ENCODE measurements at places on chromosomes 7 and 10.

DNA sequence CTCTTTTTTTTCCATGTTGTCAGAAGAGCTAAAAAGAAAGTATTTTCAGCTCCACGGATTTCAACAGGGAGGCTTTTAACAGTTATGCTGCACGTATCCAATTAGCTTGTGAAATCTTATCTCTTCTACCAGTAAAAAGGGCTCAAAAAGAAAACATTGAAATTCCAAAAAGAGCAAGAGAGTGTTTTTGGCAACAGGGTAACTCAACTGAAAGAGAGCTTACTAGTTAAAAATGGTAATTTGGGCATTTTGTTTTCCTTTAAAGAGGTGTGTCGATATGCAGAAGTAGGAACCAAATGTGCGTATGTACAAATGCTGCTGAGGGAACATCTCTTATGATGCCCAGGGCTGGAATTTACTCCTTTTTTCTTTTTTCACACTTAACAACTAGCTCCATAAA is 292.8 kb downstream of the PRKG1 start:
- no peak for DNase-seq

DNA sequence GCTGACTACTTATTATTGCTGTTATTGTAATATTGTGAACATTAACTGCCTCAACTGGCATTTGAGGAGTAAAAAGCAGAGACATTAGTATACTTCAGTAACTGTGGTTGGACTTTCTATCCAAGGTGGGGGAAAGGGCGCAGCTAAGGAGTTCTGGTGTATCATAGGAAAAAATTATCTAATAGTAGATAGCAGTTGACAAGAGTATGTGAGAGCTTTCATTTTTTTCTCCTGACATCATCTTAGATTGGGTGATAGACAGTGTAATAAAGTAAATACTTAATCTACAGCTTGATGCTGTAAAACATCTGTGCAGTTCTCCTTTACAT is 68.9 kb downstream of the PHTF2 start:
- no peak for DNase-seq

DNA sequence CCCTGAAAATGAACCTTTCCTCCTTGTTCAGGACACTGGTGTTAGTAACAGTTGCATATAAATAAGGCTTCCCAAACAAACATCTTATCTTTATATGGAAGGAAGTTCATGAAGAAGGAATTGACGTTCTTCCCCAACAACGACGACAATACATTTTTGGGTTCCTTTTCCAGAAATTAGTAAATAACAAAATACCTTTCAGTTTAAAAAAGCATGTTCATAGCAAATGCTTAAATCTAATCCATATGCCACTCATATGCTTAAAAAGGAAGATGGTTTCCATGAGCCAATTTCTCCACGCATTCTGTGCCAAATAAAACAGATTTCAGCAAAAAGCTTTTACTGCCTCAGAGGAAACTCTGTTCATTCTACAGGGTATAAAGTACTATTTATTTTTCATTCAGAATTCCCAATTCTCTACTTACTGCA is 182.6 kb downstream of the COBL start:
- DNase-seq: no peak

DNA sequence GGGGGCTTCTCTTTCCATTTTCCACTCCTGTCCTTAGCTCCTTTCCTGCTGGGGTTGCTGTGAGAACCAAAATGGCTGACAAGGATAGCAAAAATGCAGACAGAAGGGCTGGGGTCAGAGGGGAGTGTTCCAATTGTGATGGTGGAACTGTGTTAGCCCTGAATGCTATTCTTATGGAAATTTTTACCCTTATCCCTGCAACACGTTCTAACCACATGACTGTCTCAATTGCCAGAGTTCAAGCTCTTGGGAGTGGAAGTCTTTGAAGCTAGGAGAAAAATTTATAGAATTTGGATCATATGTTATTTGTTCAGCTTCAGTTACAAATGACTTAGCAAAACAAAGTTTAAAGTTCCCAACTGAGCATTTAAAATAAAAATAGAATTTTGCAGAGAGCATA is 134.1 kb downstream of the ADCYAP1R1 start:
- DNase-seq: no peak

DNA sequence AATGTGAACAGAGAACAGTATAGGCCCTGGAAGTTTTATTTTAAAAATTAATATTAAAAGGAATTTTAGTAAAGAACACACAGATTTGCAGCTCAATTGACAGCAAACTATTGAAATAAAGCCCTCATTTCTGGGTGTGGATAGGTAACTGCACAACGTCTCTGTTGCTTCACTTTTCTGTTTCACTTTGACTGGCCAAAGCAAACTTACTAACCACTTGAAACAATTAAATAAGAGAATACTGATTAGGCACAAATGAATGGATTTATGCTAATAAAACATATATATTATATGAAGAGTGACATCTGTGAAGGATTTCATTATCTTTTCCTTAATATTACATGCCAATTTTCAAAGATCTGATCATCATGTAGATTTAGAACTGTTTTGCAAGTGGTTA is 11.9 kb downstream of the ZNF804B start:
- no peak for DNase-seq
